Esophagus muscularis mucosa (tissue), 4 donors: ENCODE measurements at places on chromosomes 2 and 18.

- no peak overlapping the region for H3K27ac ChIP-seq
- no peak overlapping the region for H3K4me3 ChIP-seq
- H3K4me1 ChIP-seq: no peaks in the 10 kb centered on the region
- no peaks in the 10 kb centered on the region for H3K36me3 ChIP-seq
These were observed 620.8 kb upstream of the ACVR2A start for GRCh38 chr2:147224070-147224469.

- no peak overlapping the region for H3K4me3 ChIP-seq
- H3K4me1 ChIP-seq: no peaks in the 10 kb centered on the region
- H3K27ac ChIP-seq: no peak overlapping the region
- no peaks in the 10 kb centered on the region for H3K27me3 ChIP-seq
- DNase-seq: no peak
- H3K36me3 ChIP-seq: no peaks in the 10 kb centered on the region
These were observed 299.6 kb upstream of the FANCL start for GRCh38 chr2:58540681-58541080.

DNA sequence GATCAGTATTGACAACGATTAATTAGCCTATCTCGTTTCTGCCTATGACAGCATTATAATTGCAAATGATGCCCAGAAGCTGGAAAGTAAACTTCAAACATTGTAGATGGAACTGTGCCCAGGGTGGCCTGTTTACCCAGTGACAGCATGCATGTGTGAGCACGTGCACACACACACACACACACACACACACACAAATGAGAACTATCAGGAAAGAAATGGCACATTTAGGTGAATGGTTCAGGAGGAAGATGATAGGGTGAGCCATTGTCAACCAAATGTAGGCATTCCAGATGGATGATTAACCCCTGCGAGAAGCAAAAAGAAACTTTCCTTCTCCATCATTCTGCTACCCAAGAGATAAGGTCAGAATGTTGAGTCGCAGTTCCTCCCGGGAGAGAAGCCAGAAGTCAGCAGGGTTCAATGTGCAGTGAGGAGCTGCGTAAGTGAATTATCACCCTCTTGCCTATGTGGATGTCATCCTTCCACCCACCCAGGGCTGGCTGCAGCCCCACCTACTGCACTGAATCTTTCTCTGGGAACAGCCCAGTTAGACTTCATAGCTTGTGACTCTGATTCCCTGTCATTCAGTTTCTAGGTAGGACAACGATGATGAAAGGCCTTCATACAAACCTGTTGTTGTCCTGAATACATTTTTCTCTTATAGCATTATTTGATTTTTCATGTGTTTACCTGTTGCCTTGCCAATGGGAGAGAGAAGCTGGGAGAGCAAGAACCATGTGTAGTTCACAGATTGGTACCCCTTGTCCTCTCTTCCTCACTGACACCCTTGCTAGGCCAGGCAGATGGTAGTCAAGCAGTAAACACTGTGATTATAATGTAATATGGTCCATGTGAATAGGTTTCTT is 3.5 kb upstream of the APOB start:
- no peak for DNase-seq
- no peak overlapping the region for H3K4me3 ChIP-seq
- H3K4me1 ChIP-seq: peaks cover 20% of the 10 kb centered on the region
- no peaks in the 10 kb centered on the region for H3K27me3 ChIP-seq

GRCh38 chr2:25071966-25072365 is 30.1 kb downstream of the EFR3B start:
- H3K36me3 ChIP-seq: no peaks in the 10 kb centered on the region
- H3K4me3 ChIP-seq: no peak overlapping the region
- H3K27me3 ChIP-seq: no peaks in the 10 kb centered on the region
- peaks cover 3% of the 10 kb centered on the region for H3K4me1 ChIP-seq

- no peak overlapping the region for H3K4me3 ChIP-seq
- H3K27me3 ChIP-seq: no peaks in the 10 kb centered on the region
- H3K36me3 ChIP-seq: no peaks in the 10 kb centered on the region
- peak; percentile 84 for DNase-seq
These were observed 61.0 kb downstream of the MYT1L start for GRCh38 chr2:2269989-2270562.

DNA sequence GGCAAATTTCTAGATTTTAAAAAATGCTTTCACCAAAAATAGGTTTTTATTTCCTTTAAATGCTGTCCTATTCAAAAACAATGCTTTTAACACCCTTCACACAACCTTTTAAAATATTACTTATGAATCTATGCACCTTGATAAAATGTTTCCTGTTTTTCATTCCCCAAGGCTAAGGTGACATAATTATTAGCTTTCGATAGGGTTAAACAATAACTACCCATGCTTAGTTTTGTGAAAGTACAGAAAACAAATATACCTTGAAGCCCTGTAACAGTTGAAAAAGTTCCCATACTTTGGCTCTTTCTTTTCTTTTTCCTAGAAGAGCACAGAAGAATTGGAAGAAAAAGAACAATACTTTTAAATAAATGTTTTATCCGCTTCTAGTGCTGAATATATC is 54.9 kb upstream of the ITPRID2 start:
- H3K27ac ChIP-seq: no peak overlapping the region
- H3K4me1 ChIP-seq: peaks cover 6% of the 10 kb centered on the region
- no peak for DNase-seq
- no peaks in the 10 kb centered on the region for H3K27me3 ChIP-seq
- H3K4me3 ChIP-seq: no peak overlapping the region
- no peaks in the 10 kb centered on the region for H3K36me3 ChIP-seq

DNA sequence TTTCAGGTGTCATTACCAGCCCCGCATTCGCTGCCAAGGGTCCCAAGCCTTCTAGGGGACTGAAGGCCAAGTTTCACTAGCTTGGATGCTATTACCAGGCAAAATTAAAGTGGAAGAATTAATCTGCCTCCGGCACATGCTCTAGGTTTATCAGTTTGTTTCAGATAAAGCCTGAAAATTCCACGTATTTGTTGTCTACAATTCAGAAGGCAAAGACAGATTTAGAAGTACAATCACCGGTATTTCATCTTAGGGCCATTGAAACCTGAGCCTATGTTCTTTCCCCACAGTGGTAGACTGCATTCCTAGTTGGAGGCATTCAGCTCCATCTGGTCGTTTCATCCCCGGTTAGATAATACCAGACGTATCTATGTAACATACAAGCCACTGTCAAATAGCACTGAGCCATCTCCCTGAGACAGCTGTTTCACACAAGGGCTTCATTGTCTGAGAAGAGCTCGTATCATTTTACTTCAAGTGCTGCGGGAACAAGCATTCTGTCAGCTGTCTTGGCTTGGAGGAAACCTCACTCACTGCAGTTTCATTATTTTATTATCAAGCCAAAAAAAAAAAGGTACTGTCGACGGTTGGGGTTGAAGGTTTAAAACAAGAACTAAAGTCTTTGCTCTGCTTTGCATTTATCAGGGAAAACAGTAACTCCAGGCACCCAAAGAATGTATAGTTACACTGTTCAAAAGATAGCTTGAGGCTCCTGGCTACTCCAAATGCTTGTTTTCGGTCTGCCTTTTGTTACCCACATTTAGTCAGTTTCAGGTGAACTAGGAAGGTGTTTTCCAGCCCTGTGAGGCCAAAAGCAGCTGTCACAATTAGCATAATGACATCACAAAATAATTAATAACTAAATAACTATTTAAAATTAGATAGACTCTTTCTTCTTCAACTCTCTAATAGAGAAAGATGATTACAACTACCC is 76.7 kb downstream of the TGIF1 start:
- no peak overlapping the region for H3K4me3 ChIP-seq
- H3K36me3 ChIP-seq: no peaks in the 10 kb centered on the region
- no peaks in the 10 kb centered on the region for H3K27me3 ChIP-seq

DNA sequence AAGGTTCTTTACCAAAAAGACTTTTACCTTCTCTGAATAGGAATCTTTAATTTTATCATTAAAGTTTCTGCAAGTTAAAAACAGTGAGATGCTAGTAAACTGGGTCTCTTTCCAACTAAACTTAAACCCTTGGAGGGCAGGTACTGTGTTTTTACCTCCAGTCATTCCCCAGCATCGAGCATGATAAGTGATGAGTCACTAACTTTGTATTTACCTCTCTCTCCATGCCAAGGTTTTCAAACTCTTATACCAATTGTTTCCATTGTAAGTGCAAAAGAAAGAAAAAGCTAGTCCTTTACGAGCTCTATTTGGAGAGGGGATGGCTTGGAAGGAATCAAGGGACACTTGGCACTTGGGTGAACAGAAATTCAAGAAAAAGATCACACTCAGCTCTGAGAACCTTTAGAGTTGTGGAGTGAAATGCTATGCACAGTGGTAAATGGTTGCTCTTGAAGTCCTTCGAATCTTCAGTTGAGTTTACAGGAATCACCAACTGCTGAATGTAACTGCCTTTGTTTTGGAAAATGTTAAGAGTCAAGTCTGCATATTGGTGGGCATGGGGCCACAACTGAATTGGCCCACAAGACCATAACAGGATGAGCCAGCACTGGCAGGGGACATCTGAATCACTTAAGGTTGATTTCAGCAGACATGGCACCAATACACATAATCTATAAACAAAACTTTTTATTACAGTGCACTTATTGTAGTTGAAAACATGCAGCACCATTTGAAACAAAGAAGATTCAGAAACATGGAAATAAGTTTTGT is 8.3 kb upstream of the RBM43 start:
- H3K4me1 ChIP-seq: no peaks in the 10 kb centered on the region
- H3K27me3 ChIP-seq: no peaks in the 10 kb centered on the region
- H3K4me3 ChIP-seq: no peak overlapping the region
- DNase-seq: no peak
- peaks cover 27% of the 10 kb centered on the region for H3K36me3 ChIP-seq
- H3K27ac ChIP-seq: no peak overlapping the region

DNA sequence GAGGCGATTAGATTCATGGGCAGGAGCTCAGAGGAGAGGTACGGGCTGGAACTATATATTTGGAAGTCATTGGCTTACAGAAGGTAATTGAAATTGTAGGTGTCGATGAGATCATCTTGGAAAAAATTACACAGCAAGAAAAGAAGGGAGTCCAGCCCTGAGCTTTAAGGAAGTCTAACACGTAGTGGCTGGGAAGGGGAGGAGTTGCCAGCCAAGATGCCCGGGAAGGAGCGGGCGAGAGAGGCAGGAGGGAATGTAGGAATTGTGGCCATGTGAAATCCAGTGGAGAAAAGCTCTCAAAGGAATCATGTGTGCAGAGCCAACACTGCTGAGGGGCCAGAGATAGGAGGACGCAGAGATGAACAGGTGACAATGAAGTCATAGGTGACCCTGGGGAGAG is 25.6 kb upstream of the SCYGR1 start:
- H3K4me3 ChIP-seq: no peak overlapping the region
- H3K4me1 ChIP-seq: peaks cover 13% of the 10 kb centered on the region
- H3K27me3 ChIP-seq: no peaks in the 10 kb centered on the region

- peaks cover 5% of the 10 kb centered on the region for H3K4me1 ChIP-seq
- no peaks in the 10 kb centered on the region for H3K27me3 ChIP-seq
- no peaks in the 10 kb centered on the region for H3K36me3 ChIP-seq
- no peak overlapping the region for H3K27ac ChIP-seq
These were observed 236.1 kb downstream of the SH3RF3 start for GRCh38 chr2:109365131-109365530.

GRCh38 chr2:226970362-226970761 is 134.5 kb downstream of the RHBDD1 start:
- DNase-seq: no peak
- H3K4me1 ChIP-seq: no peaks in the 10 kb centered on the region
- peak overlapping the region; percentile 5 for H3K27ac ChIP-seq
- peaks cover 4% of the 10 kb centered on the region for H3K36me3 ChIP-seq
- H3K27me3 ChIP-seq: no peaks in the 10 kb centered on the region

DNA sequence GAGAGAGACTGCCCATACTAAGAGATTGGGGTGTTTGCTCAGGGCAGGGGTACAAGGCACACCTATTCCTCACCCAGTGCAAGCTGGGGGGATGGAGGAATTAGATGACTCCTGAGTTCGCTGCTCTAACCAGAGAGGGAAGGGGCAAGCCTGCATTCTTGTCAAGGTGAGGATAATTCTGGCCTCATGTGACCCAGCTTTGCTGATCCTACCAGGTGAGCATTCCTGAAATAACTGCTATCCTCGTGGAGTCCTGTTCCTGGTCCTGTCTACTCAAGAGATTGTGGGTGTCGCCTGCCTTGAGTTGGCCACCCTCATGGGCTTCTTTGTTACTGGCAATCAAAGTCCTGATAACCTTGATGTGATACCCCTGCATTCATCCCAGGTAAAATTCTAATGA is 206.0 kb downstream of the SPP2 start:
- no peaks in the 10 kb centered on the region for H3K27me3 ChIP-seq
- no peak overlapping the region for H3K4me3 ChIP-seq
- DNase-seq: no peak
- H3K36me3 ChIP-seq: no peaks in the 10 kb centered on the region

DNA sequence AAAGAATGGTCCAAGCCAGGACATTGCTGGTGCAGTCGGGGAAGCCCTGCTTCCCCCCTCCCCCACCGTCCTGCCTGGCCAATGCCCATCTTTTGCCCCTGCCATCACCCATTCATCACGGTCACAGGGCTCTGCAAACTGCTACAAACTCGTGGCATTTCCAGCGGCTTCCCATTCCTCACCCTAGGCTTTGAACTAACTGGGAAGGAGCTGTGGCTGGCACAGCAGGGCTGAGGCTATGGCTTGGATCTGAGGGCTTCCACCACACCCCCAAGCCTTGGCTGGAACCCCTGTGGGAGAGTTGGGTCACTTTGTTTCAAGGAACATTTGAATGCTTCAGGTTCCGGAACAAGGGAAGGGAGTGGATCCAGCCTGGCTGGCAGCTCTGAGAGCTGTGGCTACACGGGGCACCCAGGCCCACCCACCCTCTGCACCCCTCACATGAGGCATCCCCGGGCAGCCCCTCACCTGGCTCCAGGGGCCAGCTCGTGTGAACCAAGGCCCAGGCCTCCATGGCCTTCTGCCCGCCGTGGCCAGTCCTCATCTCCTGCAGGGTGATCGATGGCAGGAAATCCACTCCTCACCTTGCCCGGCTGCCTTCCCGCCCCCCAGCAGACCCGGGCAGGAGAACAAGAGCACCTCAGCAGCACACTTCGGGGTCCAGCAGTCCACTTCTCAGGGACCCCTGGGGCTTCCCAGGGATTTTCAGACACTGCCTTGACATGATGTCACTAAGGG is 58.8 kb upstream of the OTOS start:
- no peak overlapping the region for H3K27ac ChIP-seq
- H3K36me3 ChIP-seq: no peaks in the 10 kb centered on the region
- no peak overlapping the region for H3K4me3 ChIP-seq
- DNase-seq: no peak
